Progenitor cell of endocrine pancreas (in vitro differentiated cells): ENCODE measurements at places on chromosomes 16 and 17. TPM values are rescaled to one million over a fixed set of nuclear protein-coding genes. Genes with fewer than 3 reads are reported as not detected.

- H3K27me3 ChIP-seq, result peaks cover 6% of the 10 kb centered on the region
- H3K36me3 ChIP-seq, result no peaks in the 10 kb centered on the region
- peaks cover 10% of the 10 kb centered on the region for H3K4me1 ChIP-seq
- no peak overlapping the region for H3K27ac ChIP-seq
- H3K4me3 ChIP-seq, result no peak overlapping the region
Measured at GRCh38 chr16:81866820-81867440, 87.8 kb downstream of the PLCG2 start.

GRCh38 chr17:37050920-37051319 lies 102.2 kb downstream of the AATF start:
- H3K27me3 ChIP-seq, result no peaks in the 10 kb centered on the region
- H3K36me3 ChIP-seq, result peaks cover 8% of the 10 kb centered on the region
- DNase-seq, result no peak
- H3K4me1 ChIP-seq, result peaks cover 1% of the 10 kb centered on the region

DNA sequence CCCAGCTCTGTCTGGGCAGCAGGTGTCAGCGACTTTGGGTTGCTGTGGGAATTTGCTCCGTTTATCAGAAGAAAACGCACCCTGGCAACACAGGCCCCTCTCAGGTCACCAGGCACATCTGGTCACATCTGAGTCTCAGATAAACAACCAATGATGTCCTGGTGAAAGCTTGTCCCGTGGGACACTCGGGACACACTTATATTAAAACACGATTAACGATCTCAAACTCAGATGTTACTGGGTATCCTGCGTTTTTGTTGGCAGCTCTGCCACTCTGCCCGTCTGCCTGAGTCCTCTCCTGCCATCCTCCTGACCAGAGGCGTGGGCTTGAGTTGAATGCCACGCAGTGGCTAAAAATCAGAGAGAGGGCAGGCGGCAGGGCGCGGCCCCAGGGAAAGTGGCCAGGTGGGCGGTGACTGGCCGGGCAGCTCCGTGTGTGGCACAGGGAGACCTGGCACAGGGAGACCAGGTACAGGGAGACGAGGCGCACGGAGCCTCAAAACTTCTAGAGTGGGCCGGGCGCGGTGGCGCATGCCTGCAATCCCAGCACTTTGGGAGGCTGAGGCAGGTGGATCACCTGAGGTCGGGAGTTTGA lies 2.1 kb downstream of the SECTM1 start:
- peaks cover 46% of the 10 kb centered on the region for H3K27me3 ChIP-seq
- no peak overlapping the region for H3K27ac ChIP-seq
- DNase-seq, result no peak

CACNG5 gene
- total RNA-seq, result not detected in 2 replicates

PRKCB gene
- total RNA-seq, result 0.27 and 0.36 TPM in 2 replicates

DNA sequence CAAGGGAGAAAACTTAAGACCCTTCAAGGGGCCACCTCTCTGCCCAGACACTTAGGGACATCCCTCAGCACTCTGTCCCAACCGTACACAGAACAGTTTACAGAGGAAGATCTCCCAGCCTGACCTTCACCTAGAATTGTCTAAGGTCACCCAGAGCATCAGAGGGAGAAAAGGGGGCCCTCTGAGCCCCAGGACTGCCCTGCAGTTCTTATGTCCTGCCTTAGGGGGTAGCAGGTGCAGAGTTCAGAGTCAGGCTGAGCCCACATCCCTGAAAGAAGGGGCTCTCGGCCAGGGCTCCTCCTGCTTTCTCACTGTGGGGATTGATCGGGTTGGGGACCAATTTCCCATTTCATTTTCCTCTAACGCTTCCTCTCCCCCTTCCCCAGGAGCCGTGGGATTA lies 15.4 kb downstream of the CA4 start:
- no peak overlapping the region for H3K4me3 ChIP-seq
- H3K27ac ChIP-seq, result no peak overlapping the region
- H3K4me1 ChIP-seq, result peaks cover 12% of the 10 kb centered on the region
- peaks cover 14% of the 10 kb centered on the region for H3K27me3 ChIP-seq
- no peaks in the 10 kb centered on the region for H3K36me3 ChIP-seq

VAMP2 gene
- total RNA-seq, result 46.4 and 48.1 TPM in 2 replicates
